Midbrain (tissue), 1 donor: ENCODE measurements at places on chromosomes 7 and 10.
A peak's percentile ranks its signal among the peaks of the same experiment; 100 is the strongest.

DNA sequence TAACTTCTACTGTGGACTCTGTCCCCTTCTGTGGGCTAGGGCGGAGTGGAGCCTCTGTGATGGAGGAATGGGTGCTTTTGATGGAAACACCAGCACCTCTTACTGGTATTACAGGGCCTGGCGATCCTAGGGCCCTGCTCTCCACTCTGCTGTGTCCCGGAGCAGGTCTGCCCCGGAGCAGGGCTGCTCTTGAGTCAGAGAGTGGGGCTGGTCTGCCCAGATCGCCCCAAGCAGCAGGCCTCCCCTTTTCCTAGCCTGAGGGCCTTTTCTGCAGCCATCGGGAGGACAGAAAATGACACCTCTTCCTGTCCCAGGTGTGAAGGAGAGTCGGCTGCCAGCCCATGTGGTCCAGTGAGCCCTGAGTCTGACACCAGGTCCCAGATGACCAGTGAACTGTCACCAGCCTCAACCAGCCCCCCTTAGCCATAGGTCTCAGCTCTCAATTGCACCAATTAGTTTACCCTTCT is 1.4 kb downstream of the ZNF282 start:
- no peak for DNase-seq

DNA sequence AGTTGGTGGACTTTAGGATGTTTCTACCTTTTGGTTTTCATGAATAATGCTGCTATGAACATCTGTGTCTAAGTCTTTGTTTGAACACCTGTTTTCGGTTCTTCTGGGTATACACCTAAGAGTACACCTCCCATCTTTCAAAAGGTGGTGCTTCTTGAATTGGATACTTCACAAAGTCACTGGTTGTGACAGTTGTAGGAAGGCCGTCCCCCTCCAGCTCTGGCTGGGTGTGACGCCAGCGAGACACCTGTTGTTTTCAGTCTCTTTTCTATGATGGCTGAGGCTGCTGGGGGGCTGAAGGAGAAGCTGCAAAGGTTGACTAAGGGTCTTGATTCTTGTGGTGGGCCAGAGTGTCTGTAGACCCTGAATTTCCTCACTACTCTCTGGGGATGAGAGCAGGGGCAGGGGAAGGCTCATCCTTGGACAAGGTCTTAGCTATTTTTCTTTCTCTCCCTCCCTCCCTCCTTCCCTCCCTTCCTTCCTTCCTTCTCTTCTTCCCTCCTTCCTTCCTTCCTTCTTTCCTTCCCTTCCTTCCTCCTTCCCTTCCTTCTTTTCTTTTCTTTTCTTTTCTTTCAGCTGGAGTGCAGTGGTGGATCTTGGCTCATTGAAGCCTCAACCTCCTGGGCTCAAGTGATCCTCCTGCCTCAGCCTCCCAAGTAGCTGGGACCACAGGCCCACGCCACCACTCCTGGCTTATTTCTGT is 5.6 kb downstream of the NEURL1 start:
- no peak for DNase-seq

DNA sequence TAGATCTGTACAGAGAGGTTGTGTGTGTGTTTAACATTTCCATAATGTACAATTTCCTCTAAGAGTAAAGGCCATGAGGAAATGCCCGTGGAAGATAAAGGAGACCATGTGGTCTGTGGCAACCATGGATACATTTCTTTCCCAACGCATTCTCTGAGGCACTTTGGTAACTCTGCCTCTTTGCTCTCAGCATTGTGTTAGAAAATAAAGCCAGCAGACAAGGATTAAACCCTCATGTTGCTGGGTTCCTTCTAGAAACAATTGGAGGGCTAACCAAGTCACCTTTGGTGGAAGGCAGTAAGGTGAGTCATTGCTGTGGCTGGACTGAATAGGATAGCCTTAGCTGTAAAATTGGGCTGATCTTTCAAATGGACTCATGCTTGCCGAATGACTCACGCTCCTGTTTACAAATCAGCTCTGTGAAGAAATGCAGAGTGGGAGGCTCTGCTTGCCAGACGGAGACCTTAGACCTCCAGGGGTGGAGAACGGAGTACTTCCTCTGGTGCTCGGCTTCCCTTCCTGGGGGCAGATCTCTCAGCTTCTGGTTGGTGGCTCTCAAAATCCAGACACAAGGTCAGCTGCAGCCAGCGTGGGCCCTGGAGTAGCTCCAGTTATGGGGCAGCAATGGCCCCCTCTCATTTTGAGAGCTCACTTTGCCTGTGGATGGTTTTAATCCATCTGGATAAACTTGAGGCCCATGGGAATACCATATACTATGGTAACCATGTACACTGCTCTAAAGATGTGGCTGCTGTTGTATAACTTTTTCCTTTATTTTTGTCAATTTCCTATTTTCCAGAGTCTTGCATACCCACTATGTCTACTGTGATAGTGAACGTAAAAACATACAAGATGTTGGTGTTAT is 137.3 kb downstream of the TCF7L2 start:
- no peak for DNase-seq

DNA sequence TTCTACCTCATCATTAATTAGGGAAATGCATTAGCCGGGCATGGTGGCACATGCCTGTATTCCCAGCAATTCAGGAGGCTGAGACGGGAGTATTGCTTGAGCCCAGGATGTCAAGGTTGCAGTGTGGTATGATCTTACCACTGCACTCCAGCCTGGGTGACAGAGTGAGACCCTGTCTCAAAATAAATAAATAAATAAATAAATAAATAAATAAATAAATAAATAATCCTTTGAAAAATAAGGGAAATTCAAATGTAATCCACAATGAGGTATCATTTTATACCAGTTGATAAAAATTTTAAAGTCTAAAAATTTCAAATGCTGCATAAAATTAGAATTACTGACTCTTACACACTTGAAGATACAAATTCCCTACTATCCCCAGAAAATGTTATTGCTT is 334.3 kb downstream of the ADK start:
- no peak for DNase-seq

GRCh38 chr10:117412469-117413010 is 37.3 kb upstream of the PDZD8 start:
- DNase-seq = no peak

GRCh38 chr7:87003872-87004798 is 55.3 kb downstream of the ELAPOR2 start:
- DNase-seq = peak; percentile 29

DNA sequence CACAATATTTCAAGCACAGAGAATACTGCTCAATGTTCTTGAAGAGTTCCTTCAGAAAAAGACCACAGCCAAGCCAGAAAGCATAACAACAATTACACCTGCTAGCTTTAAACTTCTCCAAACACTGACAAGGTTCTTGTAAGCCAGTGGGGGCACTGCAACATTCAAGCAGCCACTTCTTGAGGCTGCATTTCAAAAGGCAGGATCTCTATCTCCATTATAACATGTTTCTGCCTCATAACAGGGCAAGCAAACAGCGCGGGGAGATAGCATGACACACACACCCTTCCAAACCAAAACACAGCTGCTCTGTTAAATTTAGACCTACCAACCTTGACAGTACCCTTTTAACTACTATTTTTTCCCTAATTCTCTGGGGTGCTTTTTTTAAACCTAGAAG is 30.8 kb downstream of the CHCHD3 start:
- DNase-seq = no peak

- no peak for DNase-seq
Observed at GRCh38 chr7:113289140-113289740, 170.9 kb upstream of the SMIM30 start.

DNA sequence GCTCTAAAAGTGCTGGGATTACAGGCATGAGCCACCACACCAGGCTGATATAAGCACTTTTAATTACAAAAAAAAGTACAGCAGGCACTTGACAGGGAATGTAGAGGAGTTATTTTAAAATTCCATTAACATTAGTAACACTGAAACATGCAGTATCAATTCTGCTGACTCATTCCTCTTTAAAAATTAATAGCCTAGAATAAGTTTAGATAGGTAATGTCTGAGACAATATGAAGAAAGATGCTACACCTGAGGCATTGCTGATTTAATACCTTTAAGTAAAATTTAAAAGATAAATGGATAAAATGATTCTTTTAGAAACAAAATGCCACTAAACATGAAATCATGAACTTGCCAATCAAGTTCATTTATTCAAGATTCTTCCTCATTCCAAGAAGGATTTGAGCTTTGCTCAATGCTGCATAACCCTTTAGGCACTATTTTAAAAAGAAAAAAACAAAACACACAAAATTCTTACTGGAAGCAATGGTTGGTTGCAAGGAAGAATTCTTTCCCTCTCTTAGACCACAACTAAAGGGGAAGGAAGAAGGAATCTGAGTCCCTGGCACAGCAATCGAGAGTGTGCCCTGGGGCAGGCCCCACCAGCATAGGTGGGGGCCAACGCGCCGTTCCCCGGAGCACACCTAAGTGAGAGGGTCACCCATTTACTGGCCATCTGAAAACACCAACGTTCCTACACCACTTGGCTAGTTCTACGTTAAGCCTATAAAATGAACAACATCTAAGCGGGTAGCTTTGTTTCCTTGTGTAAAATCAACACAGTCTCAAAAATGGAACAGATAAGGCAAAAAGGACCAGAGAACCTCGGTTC is 26.6 kb downstream of the ESYT2 start:
- DNase-seq = no peak

GRCh38 chr7:155467846-155468784 is 10.2 kb downstream of the EN2 start:
- no peak for DNase-seq

- no peak for DNase-seq
Observed at GRCh38 chr10:47372726-47373125, 11.4 kb downstream of the ZNF488 start.

DNA sequence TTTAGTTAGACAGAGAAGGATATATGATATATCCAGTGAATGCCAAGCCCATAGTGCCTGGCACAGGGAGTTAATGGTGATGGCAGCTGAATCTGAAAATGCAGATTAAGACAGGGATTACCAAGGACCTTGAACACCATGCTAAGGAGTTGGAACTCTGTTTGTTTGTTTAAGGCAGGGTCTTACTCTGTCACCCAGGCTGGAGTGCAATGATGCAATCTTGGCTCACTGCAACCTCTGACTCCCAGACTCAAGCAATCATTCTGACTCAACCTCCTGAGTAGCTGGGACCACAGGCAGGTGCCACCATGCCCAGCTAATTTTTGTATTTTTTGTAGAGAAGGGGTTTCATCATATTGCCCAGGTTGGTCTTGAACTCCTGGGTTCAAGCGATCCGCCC is 1.6 kb downstream of the AKR1D1 start:
- no peak for DNase-seq

GRCh38 chr10:79067241-79068202 is 1.2 kb upstream of the ZMIZ1 start:
- DNase-seq = peak; percentile 85

DNA sequence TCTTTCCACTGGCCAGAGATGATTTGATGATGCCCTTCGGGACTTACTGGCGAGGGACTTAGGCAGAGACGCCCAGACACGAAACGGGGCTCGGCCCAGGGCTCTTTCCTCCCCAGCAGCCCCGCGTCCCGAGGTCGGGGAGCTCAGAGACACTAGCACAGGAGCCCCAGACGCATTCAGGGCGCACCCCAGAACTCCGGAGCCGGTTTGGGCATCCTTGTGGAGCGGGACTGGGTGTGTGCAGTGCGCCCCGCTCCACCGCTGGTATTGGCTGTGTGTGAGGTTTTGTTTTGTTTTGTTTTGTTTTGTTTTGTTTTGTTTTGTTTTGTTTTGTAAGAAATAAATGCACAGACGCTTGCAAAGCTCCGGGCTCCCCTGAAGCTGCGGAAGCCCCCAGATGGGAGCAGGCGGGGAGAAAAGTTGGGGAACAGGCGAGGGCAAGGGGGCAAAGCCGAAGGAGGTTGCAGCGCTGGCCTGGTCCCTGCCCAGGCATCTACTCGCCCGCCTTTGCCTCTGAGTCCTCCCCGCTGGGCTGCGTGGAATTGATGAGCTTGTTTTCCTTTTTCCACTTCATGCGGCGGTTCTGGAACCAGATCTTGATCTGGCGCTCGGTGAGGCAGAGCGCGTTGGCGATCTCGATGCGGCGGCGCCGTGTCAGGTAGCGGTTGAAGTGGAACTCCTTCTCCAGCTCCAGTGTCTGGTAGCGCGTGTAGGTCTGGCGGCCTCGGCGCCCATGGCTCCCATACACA is 1.9 kb upstream of the HOXA5 start:
- DNase-seq = no peak

DNA sequence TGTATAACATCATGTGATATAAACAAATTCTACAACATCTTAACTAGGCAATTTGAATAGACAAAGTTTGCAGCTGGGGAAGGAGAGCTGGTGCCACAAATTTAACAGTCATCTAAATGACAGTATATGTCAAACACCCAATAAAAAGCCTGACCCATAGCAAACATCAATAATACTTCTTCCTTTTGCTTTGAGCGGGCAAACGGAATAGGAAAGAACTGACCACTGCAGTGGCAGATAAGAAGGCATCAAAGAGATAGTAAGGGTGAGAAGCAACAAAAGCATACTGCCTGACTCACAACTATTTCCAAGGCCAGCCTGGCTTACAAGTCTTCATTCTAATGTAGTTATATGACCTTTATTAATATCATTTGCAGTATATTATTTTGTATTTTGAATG is 99.9 kb downstream of the LRRN3 start:
- no peak for DNase-seq
